Activated CD4-positive, alpha-beta memory T cell treated with anti-CD3 and anti-CD28 coated beads, Interleukin-2, amount 10 ng/mL, durations not matched to agents 7 days and 5 days (primary cell): ENCODE measurements at places on chromosomes 7 and 10. TPM values are rescaled to one million over a fixed set of nuclear protein-coding genes. Genes with fewer than 3 reads are reported as not detected.

PON1 gene
- total RNA-seq: not detected

CFAP70 gene
- 0.70 TPM for total RNA-seq

DNA sequence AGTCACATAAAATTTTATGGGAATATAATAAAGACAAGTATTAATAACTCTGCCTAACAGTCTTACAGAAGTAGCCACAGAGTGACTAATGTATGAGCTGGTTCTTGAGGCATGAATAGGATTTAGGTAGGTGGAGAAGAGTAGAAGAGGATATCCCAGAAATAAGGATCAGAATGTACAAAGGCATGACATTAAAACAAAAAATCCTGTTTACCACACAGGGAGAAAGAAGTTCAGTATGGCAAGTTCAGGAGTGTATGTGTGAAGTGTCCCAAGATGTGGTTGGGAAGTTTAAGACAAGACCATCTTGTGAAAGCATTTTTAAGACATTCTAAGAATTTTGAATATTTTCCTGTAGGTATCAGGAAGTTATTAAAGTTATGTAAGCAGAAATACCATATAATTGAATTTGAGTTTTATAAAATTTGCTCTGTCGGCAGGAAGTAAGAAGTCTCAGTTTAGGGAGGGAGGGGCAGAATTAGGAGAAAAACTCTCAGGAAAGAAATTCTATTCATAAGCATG lies 64.7 kb upstream of the CAV2 start:
- DNase-seq: no peak

GRCh38 chr10:77537071-77537470 lies 100.5 kb downstream of the KCNMA1 start:
- no peak for DNase-seq

GNAT3 gene
- not detected for total RNA-seq

ARHGAP22 gene
- total RNA-seq: not detected

CCDC126 gene
- 9.5 TPM for total RNA-seq

- DNase-seq: no peak
Measured at GRCh38 chr7:106794276-106795083, 70.6 kb upstream of the PIK3CG start.

CALCR gene
- total RNA-seq: not detected

- DNase-seq: no peak
Measured at GRCh38 chr7:33562996-33563395, 342.3 kb upstream of the BMPER start.

DNA sequence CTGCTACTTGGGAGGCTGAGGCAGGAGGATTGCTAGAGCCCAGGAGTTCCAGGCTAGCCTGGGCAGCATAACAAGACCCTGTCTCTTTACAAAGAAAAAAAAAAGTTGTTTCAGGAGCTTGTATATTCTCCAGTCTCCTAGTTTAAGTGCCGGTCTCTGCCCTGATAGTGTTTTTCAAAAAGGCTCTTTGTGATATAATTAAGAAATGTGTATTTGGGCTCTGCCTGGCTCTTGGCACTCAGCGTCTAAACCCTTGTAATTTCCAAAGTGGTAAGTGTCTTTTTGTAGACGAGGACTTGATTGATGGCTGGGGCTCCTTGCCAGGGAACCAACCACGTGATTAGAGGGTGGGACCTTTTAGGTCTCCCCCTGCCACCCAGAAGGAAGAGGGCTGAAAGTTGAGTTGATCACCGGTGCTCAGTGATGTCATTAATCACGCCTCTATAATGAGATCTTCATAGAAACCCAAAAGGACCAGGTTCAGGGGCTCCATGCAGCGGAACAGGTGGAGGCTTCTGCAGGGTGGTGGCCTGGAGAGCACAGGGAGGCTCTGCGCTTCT lies 4.4 kb downstream of the EIF3B start:
- no peak for DNase-seq

- no peak for DNase-seq
Measured at GRCh38 chr10:120076996-120077706, 184.6 kb downstream of the SEC23IP start.

ST7 gene
- 6.7 TPM for total RNA-seq

DNA sequence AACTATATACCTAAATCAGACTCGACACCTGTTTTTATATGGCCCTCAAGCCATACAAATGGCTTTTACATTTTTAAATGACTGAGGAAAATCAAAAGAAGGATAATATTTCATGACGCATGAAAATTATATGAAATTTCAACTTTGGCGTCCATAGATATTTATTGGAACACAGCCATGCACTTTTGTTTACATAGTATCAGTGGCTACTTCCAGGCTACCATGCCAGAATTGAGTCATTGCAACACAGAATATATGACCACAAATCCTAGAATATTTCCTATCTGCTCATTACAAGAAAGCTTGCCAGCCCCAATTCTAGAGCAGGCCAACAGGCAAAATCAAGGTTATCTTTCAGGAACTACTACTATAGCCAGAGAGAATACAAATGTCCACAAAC lies 29.3 kb downstream of the AFAP1L2 start:
- DNase-seq: no peak

DNA sequence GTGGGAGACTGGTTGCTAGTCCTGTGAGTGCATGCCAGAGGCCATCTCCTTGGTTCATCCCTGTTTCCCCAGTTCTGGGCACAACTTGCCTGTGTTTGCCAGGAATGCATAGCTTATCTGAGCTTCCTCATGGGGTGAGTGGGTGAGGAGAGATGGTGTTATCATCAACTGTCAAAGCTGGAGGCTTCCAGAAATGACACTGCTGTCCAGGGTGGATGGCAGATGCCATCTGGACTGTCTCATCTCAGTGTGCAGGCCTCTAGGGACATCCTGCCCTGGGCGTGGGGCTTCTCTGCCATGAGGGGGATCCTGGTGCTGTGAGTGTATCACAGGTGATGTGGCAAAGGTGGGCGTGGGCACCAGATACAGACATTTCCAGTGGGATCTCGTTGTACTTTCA lies 328.6 kb downstream of the DPP6 start:
- DNase-seq: no peak

GRCh38 chr10:7170626-7171322 lies 240.1 kb downstream of the SFMBT2 start:
- DNase-seq: no peak

CCAR1 gene
- total RNA-seq: 80.1 TPM

DNA sequence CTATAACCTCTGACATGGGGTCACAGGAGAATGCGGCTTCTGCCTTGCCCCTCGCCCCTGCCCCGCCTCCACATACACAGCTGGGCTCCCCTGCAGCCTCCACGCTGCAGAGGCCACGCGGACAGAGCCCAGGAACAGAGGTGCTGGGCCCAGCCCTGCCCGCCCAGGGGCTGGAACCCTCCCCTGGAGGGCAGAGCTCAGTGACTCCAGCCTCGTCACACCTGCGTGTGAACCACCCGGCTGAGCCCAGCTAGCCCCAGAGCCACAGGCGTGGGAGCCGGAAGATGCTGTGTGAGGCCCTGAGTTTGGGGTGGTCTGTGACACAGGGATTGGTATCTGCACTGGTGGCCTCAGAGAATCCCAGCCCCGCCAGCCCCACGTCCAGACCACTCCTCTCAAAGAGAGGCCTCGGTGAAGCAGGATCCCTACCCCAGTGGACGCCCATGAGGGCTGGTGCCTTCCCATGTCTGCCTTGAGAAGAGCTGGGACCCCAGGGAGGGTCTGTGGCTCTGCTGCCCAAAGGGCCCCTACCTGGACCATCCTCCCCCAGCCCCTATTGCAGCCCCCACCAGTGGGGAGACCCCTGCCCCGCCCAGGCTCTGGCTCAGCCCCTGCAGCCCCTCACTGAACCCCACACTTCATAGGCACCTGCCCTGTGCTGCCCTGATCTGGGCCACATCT lies 8.1 kb upstream of the ADAP1 start:
- no peak for DNase-seq

DNA sequence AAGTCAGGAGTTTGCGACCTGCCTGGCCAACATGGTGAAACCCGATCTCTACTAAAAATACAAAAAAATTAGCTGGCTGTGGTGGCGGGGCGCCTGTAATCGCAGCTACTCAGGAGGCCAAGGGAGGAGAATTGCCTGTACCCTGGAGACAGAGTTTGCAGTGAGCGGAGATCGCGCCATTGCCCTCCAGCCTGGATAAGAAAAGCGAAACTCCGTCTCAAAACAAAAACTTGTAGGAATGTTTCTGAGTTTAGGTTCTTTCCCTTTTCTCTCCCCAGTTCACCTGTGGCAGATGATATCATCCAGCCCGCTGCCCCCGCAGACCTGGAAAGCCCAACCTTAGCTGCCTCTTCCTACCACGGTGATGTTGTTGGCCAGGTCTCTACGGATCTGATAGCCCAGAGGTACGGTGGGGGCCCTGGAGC lies 138.8 kb upstream of the BTBD16 start:
- no peak for DNase-seq

- no peak for DNase-seq
Measured at GRCh38 chr7:35248576-35249536, 5.0 kb downstream of the TBX20 start.

DNA sequence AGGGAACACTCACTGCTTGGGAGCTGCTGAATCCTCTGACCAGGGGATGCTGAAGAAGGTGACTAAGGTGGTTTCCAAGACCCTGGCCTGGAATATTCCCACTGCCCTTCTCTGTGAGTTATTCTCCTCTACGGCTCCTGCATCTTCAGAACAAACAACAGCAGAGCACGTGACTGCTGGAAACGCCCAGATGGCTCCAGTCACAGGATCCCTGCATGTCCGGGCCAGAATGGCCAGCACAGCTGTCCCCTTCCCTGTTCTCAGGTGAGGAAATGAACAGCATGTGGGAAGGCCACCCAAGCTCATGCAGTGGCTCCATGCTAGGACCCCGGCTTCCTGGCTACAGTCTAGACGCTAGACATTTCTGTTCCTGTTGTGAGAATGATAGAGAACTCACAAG lies 43.1 kb downstream of the GHRHR start:
- DNase-seq: no peak

DNA sequence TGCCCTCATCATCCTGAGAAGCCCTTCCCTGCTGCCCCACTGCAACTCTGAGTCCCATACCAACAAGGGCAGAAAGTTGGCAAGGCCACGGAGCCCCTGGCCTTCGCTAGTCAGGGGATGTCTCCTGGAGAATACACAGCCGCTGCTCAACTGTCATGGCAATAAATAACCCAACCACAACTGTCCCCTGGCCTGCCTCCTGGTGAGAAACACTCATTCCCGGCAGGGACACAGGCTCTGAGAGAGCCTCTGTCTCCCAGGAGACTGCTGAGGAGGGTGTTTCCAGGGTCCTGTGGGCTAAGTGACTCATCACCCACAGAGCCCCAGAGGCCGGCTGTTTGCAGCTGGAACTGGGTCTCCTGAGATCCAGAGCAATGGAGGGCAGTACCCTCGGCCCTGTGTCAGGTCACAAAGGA lies 354.1 kb downstream of the TNS3 start:
- DNase-seq: no peak

ITIH2 gene
- total RNA-seq: not detected
